ENCODE measurements at places on chromosomes 3 and 15. TPM values are rescaled to one million over a fixed set of nuclear protein-coding genes. Genes with fewer than 3 reads are reported as not detected.

GRCh38 chr15:100765467-100766241 lies 114.0 kb upstream of the ALDH1A3 start:
- DNase-seq = no peak

- DNase-seq = no peak
Observed at GRCh38 chr3:197889204-197889930, 60.6 kb upstream of the RPL35A start.

DNA sequence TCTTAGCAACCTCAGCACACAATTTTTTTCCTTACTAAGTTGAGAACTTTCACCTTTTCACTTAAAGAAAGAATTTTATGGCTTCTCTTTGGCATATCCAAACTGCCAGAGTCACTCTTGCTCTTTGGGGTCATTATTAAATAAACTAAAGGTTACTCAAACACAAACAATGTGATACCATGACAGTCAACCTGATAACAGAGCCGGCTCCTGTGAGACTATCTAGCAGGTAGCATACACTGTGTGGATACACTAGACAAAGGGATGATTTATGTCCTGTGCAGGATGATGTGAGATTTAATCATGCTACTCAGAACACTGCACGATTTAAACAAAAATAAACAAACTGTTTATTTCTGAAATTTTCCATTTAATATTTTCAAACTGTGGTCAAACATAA lies 35.6 kb downstream of the LRRFIP2 start:
- DNase-seq = no peak

DNA sequence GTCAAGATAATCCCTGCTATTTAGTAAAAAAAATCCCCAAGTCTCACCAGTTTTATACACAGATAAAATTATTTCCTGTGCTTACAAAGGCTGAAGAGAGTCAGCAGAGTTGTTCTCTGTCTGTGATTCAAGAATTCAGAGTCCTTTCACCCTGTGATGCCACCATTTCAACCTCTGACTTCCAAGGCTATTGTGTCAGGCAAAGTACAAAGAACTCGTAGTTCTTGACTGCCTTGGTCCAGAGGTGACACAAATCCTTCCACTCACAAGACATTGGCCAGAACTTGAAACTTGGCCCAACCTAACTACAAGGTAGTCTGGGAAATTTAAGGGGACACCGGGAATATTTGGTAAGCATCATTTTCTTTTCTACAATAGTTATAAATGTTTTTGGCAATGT lies 34.9 kb upstream of the CMC1 start:
- no peak for DNase-seq

DNA sequence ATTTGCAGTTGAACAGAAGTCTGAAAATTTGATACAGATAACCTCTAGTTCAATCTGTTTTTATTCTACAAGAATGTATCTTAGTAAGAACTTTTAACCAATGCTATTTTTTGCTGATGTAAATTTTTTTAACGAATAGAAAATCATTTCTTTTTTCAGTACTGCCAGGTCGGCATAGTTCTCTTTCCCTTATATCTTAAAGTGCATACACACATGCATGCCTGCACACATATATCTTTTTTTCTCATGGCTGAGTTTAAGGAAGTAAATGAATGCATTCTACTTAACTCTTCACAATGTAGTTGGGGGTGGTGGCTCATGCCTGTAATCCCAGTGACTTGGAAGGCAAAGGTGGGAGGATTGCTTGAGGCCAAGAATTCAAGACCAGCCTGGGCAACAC lies 48.4 kb downstream of the BLM start:
- no peak for DNase-seq

GRCh38 chr3:52851348-52851747 lies 16.5 kb upstream of the MUSTN1 start:
- peak; percentile 45 for DNase-seq

DNA sequence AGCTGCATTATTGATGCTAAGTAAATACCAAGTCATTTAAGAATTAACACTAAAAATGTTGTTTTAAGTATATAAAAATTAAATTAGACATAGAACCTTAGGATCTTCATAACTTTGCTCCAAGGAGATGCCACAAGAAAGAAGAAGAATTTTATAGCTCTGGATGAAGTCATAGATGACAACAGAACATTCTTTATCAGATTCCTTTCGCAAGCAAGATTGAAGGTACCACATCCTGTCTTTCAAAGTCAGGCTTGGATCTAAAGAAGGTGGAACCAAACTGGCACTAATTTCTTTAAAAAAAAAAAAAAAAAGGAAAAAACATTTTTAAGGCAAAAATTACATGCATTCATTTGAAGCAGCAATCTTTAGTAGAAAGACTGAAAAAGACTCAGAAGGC lies 62.5 kb downstream of the POLQ start:
- no peak for DNase-seq

- DNase-seq = no peak
Observed at GRCh38 chr15:71129669-71130068, 14.4 kb downstream of the THSD4 start.

- no peak for DNase-seq
Observed at GRCh38 chr3:38018296-38019266, 10.9 kb downstream of the PLCD1 start.

DNA sequence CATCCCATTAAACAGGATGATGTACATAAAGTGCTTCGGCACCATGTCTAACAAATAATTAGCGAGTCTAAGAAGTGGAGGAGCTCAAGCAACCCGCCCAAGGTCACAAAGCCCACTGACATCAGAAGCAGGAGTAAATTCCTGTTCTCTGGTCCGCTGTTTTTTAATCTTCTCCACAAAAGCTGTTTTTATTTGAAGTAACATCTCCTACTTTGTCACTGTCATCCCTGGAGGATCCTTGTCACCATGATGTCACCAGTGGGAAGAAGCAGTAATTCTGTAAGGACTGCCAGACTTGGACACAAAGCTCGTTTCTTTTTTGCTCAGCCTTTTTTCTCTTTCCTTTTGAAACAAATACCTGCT lies 216.2 kb downstream of the STT3B start:
- DNase-seq = no peak

- no peak for DNase-seq
Observed at GRCh38 chr3:166607933-166608521, 770.8 kb upstream of the BCHE start.

GRCh38 chr3:115828401-115828800 lies 205.1 kb downstream of the GAP43 start:
- DNase-seq = no peak

GRCh38 chr3:89954137-89954536 lies 846.7 kb downstream of the EPHA3 start:
- no peak for DNase-seq

Gene SKOR1
- 0.57 TPM for total RNA-seq

Gene GOLGA8J
- total RNA-seq = not detected

Gene CERS3
- total RNA-seq = 0.31 TPM

Gene ABI3BP
- 160 TPM for total RNA-seq
